ENCODE measurements at places on chromosomes 6 and 20.

- DNase-seq: no peak
Measured at GRCh38 chr6:31945507-31946369, at the start of gene CFB. TSS of gene CFB (plus strand) at chr6:31946095. CDS start at chr6:31946222, 127 bp downstream.

GRCh38 chr6:99612551-99613408, 6.1 kb downstream of the PRDM13 start:
- DNase-seq: no peak

DNA sequence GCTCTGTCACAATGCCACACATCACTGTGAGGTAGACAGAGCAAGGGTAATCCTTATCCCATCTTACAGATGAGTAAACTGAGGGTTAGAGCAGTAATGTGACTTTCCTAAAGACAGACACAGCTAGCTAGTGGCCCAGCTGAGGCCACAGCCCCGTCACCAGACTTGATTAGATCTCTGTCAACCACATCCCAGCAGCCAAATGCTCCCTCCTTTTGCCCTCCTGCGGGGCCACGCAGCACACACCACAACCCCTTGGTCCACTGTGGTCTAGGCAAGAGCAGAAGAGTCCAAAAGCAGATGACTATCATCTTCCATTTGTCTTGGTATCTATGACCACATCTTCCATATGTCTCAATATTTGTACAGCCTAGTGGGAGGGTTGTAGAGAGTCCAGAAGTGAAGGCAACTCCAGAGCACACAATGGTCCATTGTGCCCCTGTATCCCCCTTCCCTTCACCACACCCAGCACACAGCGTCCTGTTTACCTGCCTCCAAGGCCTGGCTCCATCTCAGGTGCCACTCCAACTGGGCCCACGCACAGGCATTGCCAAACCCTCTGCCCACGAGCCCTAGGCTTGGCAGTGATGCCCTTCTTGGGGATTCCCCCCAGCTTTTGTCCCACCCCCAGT, 47.1 kb upstream of the FOXP4 start:
- DNase-seq: no peak

- peak; percentile 20 for DNase-seq
Measured at GRCh38 chr6:63923139-63923739, 287.6 kb downstream of the PHF3 start.

- DNase-seq: peak; percentile 27
Measured at GRCh38 chr6:81838724-81839426, 86.4 kb upstream of the TENT5A start.

GRCh38 chr20:24465730-24466129, 3.7 kb upstream of the SYNDIG1 start:
- DNase-seq: no peak

DNA sequence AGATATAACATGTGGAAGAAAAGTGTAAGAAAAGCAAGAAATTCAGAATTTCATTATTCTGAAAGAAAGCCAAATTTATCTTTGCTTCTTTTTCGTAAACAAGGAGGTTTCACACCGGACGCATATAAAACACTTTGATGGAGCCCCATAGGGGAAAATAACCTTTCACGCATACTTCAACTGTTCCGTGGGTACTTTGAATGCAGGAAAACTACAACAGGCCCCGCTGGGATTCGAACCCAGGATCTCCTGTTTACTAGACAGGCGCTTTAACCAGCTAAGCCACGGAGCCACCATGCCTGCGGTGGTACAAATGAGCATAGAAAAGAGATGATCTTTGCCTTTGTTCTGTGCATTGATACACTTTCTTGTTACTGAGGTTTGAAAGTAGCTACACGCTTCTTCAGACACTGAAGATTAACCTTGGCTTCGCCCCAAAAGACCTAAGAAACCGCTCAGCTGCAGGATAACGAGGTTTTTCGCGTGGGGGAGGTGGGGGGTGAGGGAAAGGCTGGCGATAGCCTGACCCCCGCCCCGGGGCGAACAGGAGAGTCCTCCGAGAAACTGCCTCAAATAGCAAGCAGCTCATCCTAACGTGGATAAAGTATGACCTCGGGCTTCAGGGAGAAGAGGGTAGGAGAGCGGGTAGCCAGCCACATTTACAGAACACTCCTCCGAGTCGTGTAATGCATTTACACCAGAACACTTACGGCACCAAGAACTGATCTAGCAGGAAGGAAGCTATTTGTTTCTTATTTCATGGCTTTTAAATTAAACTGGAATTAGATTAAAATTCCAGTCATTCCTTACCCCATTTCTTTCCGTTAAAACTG, 5.3 kb upstream of the HMGN4 start:
- peak; percentile 93 for DNase-seq

DNA sequence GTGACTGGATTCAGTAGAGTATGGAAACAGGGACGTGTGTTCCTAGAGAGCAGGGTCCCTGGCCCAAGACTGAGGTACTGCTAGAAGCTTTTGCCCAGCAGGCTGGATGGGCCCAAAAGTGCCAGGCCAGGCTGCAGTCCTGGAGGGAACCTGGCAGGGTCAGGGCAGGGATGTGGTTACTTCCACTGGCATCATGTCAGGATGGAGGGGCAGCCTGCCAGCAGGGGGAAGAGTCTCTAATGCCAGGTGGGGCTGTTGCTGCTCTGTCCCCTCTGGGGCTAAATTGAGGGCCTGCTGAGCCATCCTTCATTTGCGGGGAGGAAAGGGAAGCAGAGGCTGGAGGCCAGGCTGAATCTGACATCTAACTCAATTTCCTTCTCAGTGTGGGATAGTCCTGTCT, 17.2 kb downstream of the ZDHHC14 start:
- DNase-seq: no peak
